NCI-H1417 treated with DMSO at 0.1 percent for 48 hours (cell line): ENCODE measurements at places on chromosomes 16 and 17.

DNA sequence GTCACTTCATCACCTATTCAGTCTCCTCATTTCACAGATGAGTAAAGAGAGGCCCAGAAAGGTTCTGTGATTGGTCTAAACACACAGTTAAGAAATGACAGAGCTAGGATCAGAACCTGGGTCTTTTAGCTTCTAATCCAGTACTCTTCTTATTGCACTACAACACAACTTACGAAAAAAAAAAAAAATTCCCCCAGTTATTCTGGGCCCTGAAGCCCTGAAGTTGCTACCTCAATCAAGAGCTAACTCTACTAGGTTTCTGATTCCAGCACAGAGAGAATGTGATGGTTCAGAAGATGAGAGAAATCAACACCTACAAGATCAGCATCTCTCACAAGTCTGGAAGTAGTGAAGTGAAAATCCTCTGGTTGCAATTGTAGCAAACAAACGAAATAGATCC lies 37.3 kb downstream of the GRB7 start:
- DNase-seq: no peak

GRCh38 chr17:13705221-13705620 lies 103.5 kb upstream of the HS3ST3A1 start:
- no peak for DNase-seq

DNA sequence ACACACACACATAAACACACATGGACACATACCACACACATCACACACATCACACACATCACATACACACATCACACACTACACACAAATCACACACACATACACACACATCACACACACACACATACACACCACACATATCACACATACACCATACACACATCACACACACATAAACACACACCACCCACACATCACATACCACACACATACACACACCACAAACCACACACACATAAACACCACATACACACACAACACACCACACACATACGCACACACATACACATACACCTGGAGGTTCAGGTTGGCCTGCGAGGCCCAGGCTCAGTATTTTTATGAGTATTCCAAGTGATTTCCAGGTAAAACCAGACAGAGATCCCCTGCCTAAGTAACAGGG lies 279.5 kb downstream of the FOXL1 start:
- DNase-seq: no peak

DNA sequence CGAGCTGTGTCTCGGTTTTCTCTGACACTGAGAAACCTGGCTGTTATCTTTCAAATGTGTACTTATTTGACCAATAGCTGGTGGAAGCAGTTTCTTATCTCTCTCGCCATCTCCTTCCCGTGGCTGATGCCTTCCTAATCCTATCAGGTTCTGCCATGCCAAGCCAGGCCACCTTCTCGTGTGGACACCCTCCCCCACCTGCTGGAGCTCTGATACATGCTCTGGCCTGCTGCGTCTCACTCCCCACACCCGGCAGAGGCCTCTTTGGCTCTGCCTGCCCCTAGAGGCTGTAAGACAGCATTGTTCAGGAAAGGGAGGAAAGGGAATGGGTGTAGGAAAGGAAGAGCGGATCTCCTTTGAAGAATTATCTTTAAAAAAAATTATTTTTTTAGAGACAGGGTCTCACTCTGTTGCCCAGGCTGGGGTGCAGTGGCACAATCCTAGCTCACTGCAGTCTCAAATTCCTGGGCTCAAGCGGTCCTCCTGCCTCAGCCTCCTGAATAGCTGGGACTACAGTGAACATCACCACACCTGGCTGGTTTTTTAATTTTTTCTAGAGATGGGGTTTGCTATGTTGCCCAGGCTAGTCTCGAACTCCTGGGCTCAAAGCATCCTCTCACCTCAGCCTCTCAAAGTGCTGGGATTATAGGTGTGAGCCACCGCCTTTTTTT lies 7.5 kb upstream of the ARMC5 start:
- DNase-seq: no peak

DNA sequence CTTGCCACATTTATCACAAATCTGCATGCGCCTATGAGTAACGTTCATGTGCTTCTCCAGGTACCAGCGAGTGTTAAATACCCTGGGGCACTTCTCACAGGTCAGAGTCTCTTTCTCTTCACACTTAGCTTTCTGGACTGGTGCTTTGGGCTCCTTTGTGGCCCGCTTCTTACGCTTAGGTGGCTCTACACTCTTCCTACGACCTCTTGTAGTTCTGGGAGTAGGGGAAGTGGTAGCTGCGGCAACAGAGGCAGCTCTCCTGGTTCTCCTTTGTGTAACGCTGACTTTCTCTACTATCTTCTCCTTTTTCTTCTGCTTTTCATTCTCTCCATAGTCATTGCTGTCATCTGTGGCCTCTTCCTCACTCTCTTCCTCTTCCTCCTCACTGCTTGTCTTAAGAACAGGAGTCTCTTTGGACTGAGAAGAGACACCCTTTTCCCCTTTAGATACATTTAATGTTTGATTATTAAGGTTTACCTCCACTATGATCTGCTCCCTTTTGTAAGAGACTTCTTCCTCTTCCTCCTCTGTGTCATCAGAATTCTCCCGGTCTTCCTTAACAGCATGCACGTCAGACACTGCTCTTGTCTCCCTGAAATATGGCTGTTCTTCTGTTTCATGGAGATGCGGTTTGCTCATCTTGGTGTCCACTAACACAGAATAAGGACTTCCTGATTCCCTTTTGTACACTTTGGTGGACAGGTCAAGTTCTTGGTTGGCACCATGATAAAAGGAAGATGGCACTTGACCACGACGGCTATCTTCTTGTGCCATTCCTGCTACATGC lies 45.0 kb downstream of the ZNF652 start:
- DNase-seq: no peak

GRCh38 chr16:23374721-23375510 lies 72.8 kb downstream of the SCNN1B start:
- DNase-seq: no peak

- DNase-seq: no peak
Observed at GRCh38 chr17:59349178-59349577, 17.7 kb downstream of the YPEL2 start.

DNA sequence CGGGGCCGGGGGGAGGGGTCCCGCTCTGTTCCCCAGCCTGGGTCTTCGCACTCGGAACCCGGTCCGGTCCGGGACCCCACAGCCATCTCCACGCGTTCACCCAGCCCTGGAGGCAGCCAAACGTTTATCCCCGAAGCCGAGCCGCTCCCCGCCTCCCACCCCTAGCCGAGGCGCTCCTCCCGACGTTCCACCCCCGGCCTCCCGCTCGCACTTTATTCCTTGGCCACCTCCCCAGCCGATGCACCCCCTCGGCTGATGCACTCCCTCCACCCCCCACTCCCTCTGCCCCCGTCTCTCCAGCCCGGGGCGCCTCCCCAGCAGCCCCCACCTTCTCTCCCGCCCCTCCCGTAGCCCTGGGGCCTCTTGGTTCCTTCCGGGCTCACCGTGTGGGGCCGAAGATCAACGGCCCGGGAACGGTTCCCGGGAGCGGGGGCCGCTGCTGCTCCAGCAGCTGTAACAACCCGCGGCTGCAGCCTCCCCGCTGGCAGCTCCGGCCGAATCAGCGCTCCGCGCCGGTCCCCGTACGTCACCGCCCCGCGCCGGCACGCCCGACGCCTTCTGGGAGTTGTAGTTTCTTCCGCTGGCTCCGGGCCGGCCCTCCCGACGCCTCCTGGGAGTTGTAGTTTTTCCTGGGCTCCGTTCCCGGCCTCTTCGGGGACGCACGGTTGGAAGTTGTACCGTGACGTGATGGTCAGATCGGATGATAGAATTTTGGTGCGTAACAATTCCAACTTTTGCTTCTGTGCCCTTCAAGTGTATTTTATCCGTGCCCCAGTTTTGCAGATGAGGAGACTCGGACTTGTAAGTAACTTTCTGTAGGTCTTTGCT lies at the start of the genes LRRC3C and ORMDL3:
TSS of gene LRRC3C (plus strand) at position 632 of the 828 bp plus-strand sequence. CDS start 13,792 bp downstream, outside the sequence.
TSS of gene ORMDL3 (minus strand) at position 501 of the 828 bp plus-strand sequence. CDS start 3,398 bp downstream, outside the sequence.
- DNase-seq: peak; percentile 44
